ENCODE measurements at places on chromosomes 12 and 14.

GRCh38 chr14:97777622-97778355 is 980.6 kb downstream of the VRK1 start:
- no peak for DNase-seq

DNA sequence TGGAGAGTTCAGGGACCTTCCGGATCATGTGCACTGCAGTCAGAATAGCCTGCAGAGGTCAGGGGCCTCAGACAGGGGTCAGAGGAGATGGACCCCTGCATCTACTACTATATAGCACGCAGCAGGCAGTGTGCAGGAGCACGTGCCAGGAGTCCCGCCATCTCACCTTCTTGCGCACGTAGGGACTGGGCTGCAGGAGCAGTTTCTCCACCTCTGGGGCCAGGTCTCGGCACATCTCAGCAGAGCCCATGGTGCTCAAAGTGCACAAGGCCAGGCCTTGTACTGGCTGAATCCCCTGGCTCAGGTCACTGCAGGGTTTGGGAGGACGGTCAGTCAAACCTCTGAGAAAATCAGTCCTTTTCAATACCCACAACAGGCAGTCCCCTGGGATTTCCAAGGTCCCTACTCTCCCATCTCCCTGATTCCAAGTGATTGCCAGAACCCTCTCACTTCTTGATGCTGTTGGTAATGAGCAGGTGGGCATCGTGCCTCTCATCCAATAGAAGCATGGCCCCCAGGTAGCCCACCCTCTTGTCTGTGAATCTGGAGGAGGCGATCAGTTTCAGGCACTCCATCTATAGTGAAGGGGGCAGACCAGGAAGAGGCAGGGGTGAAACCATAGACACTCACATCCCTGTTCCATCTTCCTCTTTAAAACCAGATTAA is 1.3 kb downstream of the AP1G2 start:
- no peak for DNase-seq

DNA sequence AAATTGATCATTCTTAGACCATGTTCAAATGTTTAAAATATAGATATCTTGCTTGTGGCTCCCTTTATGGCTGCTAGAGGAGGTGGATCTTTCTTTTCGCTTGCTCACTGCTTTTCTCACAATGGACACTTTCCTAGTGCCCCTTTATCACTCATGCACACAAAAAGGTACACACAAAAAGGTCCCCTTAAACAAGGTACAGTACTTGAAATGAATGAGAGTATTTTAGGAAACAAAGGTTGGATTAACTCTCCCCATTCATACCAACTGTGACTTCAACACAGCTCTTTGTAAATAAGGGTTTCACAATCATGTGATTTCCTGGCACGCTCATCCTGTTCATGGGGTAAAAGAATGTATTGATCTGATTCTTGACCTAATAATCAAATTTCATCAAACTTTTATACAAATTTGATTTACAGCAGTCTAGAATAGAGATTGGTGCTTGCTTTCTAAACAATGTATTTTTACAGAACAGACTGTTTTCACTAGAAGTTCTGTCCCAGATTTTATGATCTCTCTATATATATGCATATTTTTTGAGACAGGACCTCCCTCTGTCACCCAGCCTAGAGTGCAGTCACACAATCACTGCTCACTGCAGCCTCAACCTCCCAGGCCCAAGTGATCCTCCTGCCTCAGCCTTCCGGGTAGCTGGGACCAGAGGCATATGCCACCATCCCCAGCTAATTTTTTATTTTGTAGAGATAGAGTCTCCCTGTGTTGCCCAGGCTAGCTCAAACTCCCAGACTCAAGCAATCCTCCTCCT is 34.4 kb upstream of the EPS8 start:
- no peak for DNase-seq

GRCh38 chr14:29043737-29044136 is 277.1 kb downstream of the FOXG1 start:
- DNase-seq = no peak

DNA sequence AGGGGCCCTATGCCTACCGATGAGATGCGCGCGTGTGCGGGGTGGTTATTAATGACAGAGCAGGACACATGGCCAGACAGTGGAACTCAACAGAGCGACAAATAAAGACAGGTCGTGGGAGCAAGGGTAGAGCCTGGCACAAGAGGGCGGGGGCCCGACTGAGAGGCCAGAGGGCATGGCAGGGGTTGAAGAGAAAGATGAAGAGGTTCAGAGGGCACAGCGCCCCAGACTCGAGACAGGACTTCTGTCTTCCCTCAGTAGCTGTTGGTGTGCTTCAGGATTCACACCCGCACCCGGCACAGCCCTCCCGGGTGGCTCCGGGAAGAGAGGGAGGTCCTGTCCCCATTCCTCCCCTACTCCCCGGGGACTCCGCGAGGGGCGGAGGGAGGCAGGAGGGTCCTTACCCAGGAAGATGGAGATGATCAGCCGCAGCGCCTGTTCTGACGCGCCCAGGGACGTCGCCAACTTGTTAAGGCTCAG is 366 bp downstream of the LPCAT3 start:
- DNase-seq = no peak

DNA sequence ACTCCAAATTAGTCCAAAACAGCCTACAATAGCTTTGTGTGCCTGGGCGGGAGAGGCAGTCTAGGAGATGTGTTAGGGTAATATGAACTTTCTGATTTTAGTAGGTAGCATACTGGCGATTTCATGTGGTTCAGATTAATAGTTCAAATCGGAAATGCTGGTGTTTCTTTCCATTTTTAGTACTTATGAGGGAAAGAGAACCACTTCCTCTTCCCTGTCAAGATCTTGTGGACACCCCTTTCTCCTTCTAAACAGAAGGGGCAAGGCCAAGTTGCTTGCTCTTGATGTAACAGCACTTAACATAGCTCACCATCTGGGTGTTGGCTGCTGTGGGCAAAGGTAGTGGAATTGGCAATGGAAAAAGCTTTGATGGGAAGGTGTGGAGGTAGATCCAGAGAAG is 32.2 kb upstream of the IGF1 start:
- DNase-seq = no peak

DNA sequence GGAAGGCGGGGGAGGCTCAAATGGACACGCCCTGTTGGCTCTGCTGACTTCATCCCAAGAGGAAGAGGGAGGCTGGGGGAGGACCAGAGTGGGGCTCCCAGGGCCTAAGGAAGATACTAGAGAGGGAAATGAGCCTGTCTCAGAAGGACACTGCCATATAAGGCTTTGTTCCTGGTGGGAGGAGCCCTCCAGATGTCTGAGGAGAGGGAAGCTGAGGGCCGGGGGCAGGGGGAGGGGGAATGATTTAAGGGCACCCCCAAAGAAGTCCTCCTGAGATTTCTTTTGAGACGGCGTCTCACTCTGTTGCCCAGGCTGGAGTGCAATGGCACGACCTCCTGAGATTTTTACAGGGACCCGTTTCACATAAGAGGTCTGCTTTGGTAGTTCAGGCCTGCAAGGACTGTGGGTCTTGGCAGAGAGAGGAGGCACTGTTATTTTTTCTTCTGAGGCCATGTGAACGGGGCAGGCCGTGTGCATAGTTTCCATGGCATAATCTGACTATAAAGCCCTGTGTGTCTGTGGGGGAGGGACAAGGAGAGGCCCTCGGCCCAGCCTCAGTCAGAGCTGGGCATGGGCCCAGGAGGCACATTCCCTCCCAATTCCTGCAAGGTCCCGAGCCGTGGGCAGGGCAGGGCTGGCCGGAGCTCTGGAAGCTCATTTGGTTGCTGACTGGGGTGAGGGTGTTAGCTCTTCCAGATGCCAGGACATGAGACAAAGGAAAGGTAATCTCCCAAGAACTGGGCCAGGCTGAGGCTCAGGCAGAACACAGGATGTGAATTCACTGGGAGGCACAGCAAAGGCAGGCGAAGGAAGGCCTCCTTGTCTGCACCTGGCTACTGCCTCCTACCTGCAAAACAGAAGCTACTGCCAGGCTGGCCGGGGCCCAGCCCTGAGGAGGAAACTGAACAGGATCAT is 22.2 kb upstream of the PLEKHG3 start:
- no peak for DNase-seq

- DNase-seq = no peak
Measured at GRCh38 chr12:93793983-93794382, 116.8 kb downstream of the CRADD start.

DNA sequence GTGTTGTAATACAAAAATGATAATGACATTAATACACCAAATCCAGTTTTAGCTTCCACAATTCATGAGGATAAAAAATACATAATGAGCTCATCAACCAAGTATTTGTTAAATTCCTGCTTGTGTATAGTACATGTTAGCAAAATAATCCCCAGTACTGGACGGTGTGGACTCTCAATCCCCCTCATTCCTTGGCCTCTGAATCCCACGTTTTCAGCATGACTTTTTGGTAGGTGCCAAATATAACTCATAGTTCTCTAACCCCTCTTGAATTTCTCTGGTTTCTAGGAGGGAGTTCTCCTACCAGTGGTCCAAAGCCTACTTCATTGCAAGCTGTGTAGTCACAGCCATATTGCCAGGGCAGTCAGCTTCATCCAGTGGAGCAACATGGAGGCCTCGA is 41.4 kb upstream of the EPS8 start:
- DNase-seq = no peak
